ENCODE measurements at places on chromosomes 1 and 21. TPM values are rescaled to one million over a fixed set of nuclear protein-coding genes. Genes with fewer than 3 reads are reported as not detected.

GRCh38 chr1:76291191-76291590 is 216.6 kb downstream of the ST6GALNAC3 start:
- no peak for DNase-seq

- no peak for DNase-seq
These were observed 33.7 kb upstream of the PLA2G2C start for GRCh38 chr1:20220036-20220435.

GRCh38 chr21:42225571-42226155 is 6.7 kb downstream of the ABCG1 start:
- no peak for DNase-seq

SLC6A17 gene
- total RNA-seq, result under 0.01 TPM

- DNase-seq, result no peak
These were observed 392.0 kb upstream of the ADGRL4 start for GRCh38 chr1:79398501-79398900.

DNA sequence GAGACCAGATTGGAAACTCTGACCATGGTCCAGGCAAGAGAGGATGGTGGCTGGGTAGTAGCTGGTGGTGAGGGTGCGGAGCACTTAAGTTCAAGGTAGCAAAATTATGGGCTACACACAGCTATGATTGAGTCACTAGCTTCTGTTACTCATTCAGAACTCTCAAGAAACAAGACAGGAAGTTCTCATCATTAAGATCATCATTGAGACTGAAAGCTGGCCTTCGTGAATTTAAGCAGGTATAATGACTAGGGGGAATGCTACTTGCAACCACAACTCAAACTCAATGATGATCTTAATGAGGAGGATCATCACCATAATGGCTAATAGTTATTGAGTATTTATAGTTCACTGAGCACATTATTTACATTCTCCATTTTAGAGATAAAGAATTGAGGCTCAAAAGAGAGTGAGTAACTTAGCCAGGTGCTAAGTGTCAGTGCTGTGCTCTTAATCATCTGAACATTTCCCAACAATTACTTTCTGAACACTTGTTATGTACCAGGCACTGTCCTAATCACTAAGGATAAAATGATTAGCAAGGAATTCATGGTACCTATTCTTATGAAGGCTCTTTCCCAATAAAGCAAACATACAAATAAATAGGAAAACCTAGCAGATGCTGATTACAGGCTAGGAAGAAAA is 286.3 kb upstream of the C1orf105 start:
- no peak for DNase-seq

DNA sequence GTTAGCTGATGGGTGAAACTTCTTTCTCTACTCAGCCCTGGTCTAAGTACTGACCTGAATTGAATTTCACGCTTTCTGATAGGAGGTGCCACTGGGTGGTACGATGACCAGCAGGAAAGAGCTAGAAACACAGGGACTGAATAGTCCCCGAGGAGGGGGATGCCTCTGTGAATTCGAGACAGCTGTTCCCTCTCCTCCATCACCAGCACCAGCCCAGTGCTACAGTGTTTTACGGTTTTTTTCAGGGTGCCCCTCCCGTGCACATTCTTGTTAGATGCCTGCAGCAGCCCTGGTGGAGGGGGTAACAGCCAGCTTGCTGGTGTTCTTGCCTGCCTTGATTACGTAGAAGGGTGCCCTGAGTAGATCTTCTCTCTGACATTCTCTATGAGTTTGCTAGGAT is 7.1 kb downstream of the HUNK start:
- no peak for DNase-seq

ALX3 gene
- total RNA-seq, result 0.80 TPM

PSEN2 gene
- total RNA-seq, result 27.8 TPM

DNA sequence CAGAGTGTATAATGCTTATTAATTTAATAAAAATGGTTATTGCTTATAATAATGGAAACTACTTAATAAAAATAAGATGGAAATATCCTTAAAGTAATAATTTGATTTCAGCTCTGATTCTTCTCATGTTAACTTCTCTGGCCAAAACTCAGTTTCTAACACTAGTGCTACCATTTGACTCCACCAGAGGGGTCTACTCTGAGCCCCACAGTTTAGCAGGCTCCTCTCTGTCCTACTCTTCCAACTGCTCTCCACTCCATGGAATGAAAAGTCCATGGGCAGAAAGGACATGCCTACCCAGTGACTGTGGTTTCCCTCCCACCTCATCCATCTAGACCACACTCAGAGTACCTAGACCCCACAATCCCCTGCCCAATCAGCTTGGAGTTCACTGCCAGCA is 489.1 kb upstream of the CAMK1G start:
- DNase-seq, result no peak

- DNase-seq, result no peak
These were observed 15.3 kb downstream of the BECN2 start for GRCh38 chr1:241972703-241973369.

GRCh38 chr1:41371630-41372599 is 10.7 kb downstream of the FOXO6 start:
- DNase-seq, result no peak

LCE3E gene
- not detected for total RNA-seq

Data from breast epithelium (tissue), 4 donors.